ENCODE measurements at places on chromosomes 16 and 17.

GRCh38 chr16:23682181-23682580 lies 3.5 kb downstream of the PLK1 start:
- DNase-seq = no peak

GRCh38 chr16:5480431-5481195 lies 383.0 kb upstream of the EEF2KMT start:
- no peak for DNase-seq

DNA sequence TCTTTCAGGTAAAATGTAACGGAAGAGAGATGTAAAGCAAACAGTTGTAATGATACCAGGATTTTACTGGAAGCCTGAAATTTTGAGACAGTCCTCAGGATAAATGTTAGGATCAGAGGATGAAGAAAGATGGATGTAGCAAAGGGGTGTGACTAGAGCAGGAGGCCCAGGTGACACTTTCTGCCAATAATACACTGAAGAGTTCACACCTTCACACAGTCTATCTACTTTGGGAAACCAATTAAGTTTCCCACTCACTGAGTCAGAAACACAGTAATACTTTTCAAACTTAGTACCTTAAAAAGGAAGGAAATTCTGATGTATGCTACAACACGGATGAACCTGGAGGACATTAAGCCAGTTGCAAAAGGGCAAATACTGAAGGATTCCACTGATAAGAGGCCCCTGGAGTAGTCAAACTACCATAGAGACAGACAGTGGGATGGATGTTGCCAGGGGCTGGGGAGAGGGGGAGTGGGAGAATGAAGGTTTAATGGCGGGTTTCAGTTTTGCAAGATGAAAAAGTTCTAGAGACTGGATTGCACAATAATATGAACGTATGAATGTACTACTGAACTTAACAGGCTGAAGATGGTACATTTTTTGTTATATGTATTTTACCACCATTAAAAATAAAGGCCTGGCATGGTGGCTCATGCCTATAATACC lies 62.3 kb downstream of the CYTH1 start:
- no peak for DNase-seq

GRCh38 chr16:85584267-85584666 lies 28.9 kb upstream of the GSE1 start:
- no peak for DNase-seq

GRCh38 chr17:7048968-7049367 lies 5.1 kb upstream of the SLC16A11 start:
- DNase-seq = no peak

DNA sequence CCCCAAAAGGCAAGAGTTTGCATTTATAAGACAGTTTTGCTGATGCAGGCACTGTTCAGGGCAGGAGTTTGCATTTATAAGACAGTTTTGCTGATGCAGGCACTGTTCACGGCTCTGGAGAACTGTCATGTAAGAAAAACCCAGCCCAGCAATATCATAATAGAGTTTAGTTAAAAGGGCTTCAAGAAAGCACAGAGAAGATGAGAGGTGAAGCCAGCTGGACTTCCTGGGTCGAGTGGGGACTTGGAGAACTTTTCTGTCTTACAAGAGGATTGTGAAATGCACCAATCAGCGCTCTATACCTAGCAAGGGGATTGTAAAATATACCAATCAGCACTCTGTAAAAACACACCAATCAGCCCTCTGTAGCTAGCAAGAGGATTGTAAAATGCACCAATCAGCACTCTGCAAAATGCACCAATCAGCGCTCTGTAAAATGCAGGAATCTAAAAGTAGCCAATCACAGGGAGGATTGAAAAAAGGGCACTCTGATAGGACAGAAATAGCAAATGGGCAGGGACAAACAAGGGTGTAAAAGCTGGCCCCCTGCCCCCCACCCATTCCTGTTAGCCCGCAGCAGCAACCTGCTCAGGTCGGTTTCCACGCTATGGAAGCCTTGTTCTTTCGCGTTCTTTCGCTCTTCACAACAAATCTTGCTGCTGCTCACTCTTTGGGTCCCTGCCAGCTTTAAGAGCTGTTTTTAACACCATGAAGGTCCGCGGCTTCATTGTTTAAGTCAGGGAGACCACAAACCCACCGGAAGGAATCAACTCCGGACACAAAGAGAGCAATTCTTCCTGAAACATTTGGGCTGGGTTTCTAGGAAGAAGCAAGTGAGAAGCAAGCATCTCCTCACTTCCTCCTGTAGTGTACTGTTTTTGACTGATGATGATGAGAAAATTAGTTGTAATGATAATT lies 1.8 kb upstream of the CBX1 start:
- DNase-seq = no peak

DNA sequence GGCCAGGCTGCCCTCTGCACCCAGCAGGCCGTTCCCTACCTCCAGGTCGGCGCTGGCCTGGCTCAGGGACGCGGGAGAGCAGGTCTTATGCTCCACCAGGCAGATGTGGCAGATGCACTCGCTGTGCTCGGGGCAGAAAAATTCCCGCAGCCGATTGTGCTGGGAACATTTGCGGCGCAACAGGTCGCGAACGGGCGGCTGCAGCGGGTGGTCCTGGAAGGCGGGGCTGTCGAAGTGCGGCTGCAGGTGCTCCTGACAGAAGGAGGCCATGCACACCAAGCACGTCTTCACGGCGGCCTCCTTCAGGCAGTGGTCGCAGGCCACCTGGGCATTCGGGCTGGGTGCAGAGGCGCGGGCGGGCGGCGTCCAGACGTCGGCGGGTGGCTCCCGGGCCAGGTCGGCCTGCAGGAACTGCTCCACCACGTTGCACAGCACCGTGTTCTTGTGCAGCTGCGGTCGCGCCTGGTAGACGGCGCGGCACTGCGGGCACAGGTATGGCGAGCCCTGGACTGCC lies 439 bp downstream of the TRIM25 start:
- DNase-seq = no peak

DNA sequence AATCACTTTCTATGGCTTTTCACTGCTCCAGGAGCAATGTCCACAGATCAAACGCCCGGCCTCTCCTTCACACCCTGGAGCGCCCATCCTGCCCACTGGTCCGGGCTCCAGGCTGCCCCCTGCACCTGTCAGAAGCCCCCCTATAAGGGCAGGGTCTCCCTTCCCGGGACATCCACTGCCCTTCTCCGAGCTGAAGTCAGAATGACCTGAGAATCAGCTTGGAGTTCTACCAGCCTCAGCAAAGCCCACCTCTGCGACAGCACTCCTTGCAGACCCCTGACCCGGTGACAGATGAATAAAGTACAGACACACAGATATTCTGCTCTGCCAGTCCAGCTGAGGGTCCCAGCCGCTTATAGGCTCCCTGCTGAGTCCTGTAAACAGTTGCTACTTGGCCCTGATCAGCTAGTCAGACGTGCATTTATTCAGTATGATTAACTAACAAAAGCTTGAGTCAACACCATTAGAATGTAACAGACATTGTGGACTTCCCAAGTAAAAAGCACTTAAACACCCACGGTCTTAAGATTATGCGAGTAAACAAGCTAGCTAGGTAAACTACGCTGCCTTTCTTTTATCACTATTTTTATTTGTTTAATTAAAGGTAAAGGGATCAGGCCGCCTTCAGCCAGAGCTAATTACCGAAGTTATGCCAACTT lies 4.8 kb downstream of the SLC7A5 start:
- DNase-seq = no peak

DNA sequence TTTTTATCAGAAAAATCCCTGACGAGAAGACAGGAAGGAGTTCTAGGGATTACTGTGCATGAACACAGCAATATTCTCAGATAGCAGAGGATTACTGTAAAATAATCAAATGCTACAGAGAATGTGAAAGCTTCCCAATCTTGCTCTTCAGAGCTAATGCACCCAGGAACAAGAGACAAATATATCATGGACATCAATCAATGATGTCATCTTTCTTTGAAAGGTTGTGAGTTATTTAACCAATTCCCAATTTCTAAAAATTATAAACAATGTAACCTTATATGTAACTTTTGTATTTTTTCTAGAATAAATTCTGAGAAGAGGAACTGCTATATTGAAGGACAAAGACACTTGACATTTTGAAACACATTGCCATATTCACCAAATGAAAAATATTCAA lies 46.5 kb downstream of the BRD7 start:
- DNase-seq = no peak

- DNase-seq = no peak
These were observed 93.9 kb downstream of the YPEL2 start for GRCh38 chr17:59425085-59425931.

GRCh38 chr16:28846080-28846932 lies at the start of gene TUFM:
TUFM (minus strand) TSS chr16:28846348; CDS start chr16:28846269, 79 bp downstream.
- peak; percentile 98 for DNase-seq

GRCh38 chr17:75899767-75900468 lies 3.2 kb upstream of the TRIM65 start:
- no peak for DNase-seq

GRCh38 chr17:54972406-54973138 lies 4.0 kb downstream of the STXBP4 start:
- DNase-seq = no peak

- DNase-seq = no peak
These were observed 1.6 kb upstream of the FMNL1 start for GRCh38 chr17:45220079-45220478.

GRCh38 chr16:89536886-89537548 lies 23.5 kb upstream of the RPL13 start:
- no peak for DNase-seq

- no peak for DNase-seq
These were observed 12.6 kb downstream of the MAP3K3 start for GRCh38 chr17:63634816-63635215.

DNA sequence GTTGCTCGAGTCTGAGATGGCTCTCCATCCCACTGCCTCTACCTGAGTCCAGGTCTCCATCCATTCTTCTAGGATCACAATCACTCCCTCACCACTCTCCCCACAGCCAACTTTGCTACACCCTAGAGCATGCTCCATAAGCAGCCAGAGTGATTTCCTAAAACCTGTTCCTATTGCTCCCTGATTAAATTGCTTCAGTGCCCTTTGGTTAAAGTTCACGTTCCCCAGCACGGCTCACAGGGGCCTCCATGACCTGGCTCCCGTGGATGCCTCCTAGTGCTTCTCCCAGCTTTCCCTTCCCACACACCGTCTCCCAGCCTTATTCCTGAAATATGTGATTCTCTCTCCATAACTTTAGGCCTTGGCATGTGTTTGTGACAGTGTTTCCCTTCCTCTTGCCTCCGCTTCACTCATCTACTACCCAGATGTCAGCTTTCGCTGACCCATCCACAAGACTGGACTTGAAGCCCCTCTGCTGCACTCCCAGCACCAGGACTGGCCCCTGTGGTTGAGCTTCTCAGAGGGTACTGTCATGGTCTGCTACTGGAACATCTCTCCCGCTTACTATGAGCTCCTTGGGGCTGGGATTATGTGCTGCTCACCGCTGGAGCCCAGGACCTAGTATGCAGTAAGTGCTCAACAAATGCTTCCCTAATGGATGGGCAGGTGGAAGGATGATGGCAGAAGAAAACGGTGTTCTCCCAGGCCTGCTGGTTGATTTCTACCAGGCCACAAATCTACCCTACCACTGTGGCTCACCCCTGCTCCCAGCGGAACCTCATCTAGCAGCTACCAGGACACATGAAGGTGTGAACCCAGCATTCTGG lies 17.9 kb downstream of the MYO18A start:
- no peak for DNase-seq

DNA sequence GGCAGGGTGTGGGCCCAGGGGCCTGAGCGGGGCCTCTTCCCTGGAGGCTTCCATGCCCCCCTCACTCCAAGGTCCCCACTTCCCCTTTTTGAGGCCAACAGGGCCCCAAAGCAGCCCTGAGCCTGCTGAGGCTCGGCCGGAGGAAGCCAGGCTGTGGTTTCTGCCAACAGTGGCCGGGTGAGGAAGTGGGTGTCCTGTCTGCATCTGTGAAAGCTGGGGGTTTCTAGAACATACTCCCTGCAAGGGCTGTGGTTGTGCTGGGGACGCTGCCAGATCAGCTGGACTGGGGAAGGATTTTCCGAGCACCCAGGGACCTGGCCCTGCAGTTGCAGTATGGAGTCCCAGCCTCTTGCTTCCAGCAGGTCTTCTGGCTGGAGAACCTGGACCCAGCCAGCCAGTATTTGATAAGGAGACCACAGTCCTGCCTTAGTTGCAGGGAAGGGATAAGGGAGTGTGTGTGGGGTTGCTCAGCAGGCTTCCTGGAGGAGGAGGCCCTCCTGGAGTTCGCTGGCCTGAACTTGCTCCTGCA lies 15.7 kb downstream of the ADCY7 start:
- no peak for DNase-seq

DNA sequence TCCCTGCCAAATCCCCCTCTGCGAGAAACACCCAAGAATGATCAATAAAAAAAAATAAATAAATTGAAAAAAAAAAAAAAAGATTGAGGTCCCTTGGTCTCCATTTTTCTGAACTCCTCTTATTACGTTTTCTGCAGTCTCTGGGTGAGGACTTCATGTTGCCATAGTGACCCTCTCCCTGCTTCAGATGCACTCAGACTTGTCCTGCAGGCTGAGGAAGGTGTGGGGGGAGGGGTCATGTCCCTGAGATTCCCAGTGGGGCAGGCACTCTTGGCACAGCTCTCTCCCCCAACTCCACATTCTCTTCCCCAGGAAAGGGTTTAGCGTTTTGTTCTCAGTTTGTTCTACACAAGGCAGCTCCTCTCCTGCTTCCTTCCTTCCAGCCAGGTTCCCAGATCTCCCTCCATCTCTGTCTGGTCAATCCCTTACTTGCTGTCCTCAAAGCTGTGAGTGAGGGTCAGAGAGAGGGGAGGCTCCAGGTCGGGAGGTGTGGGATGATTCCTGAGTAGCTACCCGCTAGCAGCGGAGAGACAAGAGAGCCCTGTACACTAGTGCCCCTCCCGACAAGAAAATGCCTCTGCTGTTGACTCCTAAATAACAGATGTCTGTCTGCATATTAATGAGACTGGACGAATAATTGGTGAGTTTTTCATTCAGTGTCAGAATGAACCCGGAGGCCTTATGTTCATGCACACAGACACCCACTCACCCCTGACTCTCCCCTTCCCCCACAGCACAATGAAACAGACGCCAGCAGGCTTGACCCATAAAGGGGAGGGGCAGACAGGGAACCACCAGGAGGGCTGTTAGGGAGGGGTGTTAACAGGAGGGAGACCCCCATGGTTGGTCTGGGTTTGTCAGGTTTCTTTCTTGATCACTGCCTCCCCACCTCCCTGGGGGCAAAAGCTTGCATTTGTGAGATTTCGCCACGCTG lies 9.2 kb downstream of the RND2 start:
- DNase-seq = no peak

GRCh38 chr16:66289051-66289680 lies 77.3 kb upstream of the CDH5 start:
- no peak for DNase-seq

GRCh38 chr16:83109490-83110125 lies 482.8 kb downstream of the CDH13 start:
- no peak for DNase-seq

DNA sequence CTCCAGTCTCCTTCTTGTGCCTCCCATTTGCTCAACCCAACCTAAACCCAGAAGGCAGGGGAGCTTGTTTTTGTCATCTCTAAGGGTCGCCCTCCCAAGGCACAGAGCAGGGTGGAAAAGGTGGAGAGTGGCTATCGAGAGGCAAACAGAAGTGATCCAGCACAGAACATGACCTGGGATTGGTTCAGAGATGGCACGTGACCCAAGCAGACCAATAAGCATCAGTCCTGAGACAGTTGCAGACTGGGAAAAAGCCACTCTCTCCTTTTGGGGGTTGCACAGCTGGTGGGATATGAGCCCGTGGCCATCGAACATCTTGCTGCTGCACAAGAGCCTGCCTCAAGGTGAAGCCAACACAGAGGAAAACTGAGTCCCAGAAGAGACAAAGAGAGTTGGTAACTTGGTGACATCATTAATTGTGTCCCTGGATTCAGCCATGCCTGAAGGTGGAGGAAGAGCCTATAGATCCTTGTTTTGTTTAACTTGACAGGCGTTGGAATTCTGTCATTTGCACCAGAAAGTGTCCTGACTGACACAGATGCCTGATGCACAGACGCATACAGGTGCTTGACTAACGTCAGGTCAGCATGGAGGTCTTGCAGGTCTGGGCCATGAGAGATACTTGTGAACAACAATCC lies 28.2 kb upstream of the CSNK2A2 start:
- DNase-seq = no peak
